ENCODE measurements at places on chromosomes 16 and 17.

GRCh38 chr17:50867363-50868139 lies 1.4 kb upstream of the TOB1 start:
- DNase-seq = peak; percentile 73

DNA sequence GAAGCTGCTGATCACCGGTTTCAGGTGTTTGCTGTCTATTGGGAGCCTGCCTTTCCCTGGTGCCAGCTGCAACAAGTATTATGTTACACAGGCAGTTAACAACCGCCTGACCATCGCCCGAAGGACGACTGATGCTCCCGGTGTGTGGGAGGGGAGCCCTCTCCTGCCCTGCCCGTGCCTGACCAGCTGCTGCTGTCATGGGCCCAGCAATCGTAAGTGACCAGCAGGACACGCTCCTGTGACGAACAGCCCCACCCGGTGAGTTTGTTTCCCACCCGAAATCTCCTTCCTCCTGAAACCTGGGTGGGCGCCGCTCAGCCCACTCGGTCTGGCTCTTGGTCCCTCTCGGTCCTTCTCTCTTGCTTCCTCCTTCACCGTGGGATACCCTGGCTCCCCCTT lies 17.9 kb upstream of the UBE2I start:
- DNase-seq = no peak

GRCh38 chr17:55817397-55817709 lies 66.5 kb downstream of the PCTP start:
- DNase-seq = no peak

GRCh38 chr16:31876951-31877828 lies 3.6 kb downstream of the ZNF267 start:
- no peak for DNase-seq

DNA sequence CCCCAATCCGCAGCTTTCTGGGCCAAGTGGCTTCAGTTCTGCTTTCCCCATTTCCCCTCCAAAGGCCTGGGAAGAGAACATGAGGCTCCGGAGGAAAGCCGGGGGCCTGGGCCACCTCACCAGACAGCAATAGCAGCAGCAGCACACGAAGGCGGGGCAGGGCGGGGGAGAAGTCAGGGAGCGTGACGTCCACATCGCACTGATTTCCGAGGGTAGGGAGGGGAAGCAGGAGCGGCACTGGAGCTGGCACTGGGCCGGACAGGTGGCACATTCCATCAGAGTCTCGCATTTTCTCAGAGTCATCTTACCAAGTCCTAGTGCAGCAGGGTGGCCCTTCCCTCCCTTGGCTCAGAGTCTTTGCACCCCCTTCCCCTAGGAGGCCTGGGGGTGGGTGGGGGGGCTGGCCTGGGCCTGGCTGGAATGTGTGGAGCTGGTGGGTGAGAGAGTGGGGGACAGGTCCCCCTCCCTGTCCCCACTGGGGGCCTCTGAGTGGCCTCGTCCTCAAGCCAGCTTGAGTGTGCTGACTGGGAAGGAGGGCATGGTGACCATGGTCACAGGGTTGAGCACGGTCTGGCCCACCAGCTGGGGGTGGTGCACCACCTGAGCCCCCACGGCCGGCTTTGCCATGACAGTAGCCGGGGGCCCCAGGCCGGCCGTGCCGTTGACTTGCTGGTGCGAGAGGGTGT lies 14.3 kb downstream of the MNT start:
- no peak for DNase-seq

DNA sequence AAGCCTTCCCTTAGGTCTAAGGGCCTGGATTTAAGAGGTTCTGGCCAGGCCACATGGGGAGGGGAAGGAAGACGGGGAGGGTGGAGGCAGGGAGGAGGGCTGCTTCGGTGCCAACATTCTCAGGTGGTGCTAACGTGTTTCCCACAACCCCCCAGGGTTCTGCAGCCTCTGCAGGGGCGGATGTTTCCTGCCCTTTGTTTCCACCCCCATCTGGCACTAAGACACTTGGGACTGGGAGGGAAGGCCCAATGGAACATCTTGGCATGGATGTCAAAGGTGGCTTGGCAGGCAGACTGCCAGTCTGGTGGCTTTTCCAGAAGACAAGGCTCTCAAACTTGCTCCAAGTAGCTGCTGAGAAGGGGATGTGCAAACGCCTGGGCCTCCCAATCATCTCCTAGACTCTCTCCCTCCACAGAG lies 12.7 kb downstream of the HIC1 start:
- no peak for DNase-seq

DNA sequence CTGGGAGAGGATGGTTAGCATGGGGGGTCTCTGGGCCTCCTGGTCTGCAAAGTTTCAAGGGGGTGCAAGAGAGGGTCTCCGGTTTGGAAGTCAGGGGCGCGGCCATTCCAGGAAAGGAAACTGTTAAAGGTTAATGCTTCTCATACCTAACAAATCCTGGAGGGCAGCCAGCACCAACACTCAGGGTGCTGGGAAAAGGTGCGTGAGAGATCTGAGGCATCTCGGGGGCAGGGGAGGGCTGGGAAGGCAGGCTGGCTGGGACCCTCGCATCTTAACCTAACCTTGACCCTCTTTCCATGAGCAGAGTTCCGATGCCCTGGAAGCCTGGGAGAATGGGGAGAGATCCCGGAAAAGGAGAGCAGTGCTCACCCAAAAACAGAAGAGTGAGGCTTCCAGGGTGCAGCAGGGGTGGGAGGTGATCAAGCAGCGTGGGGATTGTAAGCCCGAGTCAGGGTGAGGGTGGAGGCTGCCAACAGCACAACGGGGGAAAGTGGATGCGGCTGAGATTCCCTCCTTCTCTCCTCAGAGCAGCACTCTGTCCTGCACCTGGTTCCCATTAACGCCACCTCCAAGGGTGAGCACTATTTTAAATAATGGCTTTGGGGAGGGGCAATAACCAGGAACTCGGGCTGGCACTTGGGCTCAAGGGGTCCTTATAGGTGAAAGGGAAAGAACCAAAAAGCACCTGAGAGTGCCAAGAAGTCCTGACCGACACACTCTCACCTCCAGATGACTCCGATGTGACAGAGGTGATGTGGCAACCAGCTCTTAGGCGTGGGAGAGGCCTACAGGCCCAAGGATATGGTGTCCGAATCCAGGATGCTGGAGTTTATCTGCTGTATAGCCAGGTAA lies 996 bp downstream of the TNFSF13 start:
- DNase-seq = no peak

DNA sequence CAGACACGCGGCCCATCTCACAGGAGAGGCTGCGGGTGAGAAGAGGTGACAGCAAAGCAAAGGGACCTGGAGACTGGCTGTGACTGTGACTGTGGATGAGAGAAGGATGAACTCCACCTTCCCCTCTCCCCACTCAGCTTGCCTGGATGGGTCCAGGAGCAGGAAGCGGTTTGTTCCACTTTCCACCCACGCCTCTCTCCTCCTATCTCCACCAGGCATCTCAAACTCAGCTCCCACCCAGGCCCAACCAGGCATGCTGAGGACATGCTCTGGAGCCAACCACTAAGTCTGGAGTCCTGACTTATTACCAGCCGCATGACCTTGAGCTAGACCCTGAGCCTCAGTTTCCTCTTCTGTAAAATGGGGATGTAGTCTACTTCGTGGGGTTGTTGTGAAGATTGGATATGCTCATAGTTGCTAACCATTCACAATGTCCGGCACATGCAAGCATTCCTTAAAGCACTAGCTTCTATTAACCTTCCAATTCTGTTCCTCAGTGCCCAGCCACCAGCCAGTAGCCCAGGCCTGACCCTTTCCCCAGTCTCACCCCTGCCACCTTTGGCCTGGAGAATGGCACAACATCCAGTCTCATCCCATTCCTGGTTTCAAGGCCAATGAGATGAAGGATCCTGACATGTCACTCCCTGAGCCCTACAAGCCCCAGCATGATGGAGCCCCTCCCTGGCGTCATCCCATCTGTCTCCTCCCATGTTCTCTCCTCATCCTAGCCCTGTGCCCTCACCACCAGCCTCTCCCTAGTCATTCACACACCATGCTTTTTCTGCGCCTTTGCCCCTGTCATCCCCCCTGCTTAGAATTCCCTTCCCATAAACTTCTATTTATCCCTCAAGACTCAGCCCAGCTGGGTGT lies 2.3 kb downstream of the GAS2L2 start:
- no peak for DNase-seq

DNA sequence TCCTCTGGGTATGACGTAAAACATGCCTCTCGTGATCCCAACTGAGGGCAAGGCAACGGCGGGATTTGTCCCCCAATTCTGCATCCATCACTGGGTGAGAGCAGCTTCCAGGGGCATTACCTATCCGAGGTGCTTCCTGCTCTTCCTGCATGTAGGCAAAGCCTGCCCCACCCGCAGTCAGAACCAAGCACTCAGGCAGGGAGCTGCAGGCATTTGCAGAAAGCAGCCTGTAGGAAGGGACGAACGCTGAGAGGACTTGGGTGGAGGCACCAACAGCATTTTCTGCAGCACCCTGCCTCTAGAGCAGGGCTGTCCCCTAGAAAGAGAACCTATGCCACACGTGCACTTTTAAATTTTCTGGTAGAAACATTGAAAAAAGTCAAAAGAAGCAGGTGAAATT lies 5.5 kb downstream of the BCO1 start:
- no peak for DNase-seq

GRCh38 chr17:14622615-14623101 lies 321.8 kb downstream of the HS3ST3B1 start:
- DNase-seq = no peak

- no peak for DNase-seq
Measured at GRCh38 chr17:38851434-38851833, 2.1 kb downstream of the RPL23 start.

GRCh38 chr17:76546556-76547182 lies 6.8 kb downstream of the PRCD start:
- no peak for DNase-seq

DNA sequence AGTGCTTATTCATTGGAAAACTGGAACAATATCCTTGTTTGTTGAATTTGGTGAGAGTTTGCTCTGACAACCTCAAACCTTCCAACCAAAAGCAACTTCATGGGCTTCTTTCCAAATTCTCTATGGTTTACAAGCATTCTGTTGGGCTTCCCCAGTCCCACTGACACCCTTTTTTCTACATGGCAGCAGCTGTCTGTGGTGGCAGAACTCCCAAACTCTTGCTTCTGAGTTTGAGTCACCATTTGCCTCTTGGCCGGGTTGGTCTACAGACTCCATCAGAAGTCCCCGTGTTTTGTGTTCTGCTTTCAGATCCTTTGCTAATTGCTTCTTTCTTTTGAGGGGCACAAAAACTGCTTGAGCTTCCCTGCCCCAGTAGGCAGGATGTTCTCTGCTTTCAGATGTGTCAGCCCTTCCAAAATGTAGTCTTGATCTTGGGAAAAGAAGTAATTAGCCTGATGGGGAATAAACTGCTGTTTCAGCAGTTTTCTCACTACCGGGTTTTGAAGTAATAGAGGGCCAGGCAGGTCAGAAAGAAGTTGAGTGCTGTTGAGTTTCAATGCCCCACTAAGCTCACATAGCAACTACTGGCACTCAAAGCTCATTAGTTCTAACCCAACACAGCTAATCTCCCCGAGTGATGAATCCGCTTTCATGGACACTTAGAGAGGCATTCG lies 80.7 kb downstream of the HS3ST3A1 start:
- DNase-seq = no peak

DNA sequence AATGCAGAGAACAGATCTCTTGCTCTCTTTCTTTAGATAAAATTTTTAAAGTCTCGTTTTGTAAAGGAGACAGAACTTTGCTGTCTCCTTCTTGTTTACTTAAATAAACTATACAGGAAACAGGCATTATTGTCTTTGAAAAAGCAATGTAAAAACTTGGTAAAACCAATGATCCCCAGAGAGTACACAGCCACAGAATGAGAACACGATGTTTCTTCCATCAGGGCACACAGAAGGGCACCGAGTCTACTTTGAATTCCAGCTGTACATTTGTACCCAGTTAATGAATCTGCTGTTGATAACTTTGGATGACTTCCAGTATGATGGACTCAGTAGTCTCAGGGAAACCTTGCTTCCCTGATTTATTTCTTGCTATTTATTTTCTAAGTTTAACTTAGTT lies 8.1 kb upstream of the TMEM100 start:
- no peak for DNase-seq

DNA sequence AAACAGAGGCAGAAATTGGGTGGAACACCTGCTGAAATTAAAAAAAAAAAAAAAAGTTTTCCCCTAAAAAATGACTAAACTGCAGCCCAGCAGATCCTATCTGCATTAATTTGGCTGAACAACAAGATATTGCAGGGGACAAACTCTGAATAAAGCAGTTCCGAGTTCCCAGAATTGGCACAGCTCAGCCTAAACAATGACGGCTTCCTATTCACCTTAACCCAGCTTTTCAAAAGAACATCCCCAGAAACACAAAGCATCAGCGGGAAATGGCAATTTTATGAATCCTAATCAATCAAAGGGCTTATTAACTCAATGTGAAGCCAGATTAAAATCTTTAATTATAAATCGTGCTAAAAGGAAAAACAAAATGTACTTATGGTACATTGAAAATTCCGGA lies 497.8 kb upstream of the ZFHX3 start:
- no peak for DNase-seq

DNA sequence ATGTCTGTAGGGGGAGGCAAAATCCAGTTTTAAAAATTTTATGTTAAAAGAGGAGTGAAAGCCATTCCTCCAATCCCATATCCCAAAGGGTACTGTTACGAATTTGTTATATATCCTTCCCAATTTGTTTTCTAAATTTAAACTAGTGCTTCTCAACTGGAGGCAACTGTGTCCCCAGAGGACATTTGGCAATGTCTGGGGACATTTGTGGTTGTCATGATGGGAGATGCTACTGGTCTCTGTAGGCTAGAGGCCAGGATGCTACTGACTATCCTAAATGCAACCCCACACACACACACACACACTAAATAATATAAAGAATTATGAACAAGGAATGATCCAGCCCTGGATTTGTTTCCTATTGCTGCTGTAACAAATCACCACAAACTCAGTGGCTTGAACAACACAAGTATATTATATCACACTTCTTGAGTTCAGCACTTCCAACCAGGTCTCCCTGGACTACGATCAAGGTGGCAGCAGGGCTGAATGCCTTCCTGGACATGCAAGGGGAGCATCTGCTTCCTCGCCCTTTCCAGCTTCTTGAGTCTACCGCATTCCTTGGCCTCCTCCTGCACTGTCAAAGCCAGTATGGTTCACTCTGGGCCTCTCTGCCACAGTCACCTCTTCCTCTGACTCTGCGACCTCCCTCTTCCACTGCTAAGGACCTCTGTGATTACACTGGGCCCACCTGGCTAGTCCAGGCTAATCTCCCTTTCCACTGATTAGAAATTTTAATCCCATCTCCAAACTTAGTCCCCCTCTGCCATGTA lies 30.1 kb downstream of the ARHGAP17 start:
- DNase-seq = no peak

- DNase-seq = no peak
Measured at GRCh38 chr17:17052462-17053221, 10.4 kb downstream of the MPRIP start.

GRCh38 chr17:69418535-69418934 lies 4.0 kb downstream of the MAP2K6 start:
- DNase-seq = no peak
